Pancreas (tissue), 10 donors: ENCODE measurements at places on chromosomes 7 and 10. TPM values are rescaled to one million over a fixed set of nuclear protein-coding genes. Genes with fewer than 3 reads are reported as not detected.

The CALHM1 gene
- total RNA-seq, result 0.16 TPM

The TRIM56 gene
- total RNA-seq, result 17.7 TPM

- no peaks in the 10 kb centered on the region for H3K27me3 ChIP-seq
- no peak for DNase-seq
- H3K27ac ChIP-seq, result no peak overlapping the region
- H3K4me3 ChIP-seq, result no peak overlapping the region
- H3K4me1 ChIP-seq, result peaks cover 21% of the 10 kb centered on the region
Measured at GRCh38 chr7:112162784-112163506, 43.3 kb downstream of the DOCK4 start.

- H3K4me3 ChIP-seq, result no peak overlapping the region
- H3K4me1 ChIP-seq, result peaks cover 15% of the 10 kb centered on the region
- H3K27ac ChIP-seq, result no peak overlapping the region
- no peaks in the 10 kb centered on the region for H3K27me3 ChIP-seq
- H3K36me3 ChIP-seq, result no peaks in the 10 kb centered on the region
- DNase-seq, result no peak
Measured at GRCh38 chr7:76051840-76052239, 3.9 kb downstream of the MDH2 start.

DNA sequence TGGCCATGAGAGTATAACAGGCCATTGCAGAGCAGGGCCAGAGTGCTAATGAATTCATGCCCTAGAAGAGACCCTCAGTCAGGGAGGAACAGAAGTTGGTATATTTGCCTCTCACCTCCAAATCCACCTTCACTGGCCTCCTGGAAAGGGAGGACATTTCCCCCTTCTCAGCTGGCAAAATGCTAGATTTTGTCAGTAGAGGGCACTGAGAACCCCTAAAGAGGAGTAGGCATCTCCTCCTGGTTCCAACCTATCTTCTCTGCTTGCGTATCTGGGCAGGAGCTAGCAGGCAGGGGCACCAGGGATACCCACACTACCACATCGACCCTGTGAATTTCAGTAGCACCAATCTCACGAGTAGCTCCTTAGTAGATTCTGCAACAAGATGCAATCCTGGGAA is 79.8 kb upstream of the GHITM start:
- H3K27ac ChIP-seq, result no peak overlapping the region
- no peaks in the 10 kb centered on the region for H3K4me1 ChIP-seq
- no peaks in the 10 kb centered on the region for H3K27me3 ChIP-seq
- no peaks in the 10 kb centered on the region for H3K36me3 ChIP-seq
- H3K4me3 ChIP-seq, result no peak overlapping the region
- no peak for DNase-seq

DNA sequence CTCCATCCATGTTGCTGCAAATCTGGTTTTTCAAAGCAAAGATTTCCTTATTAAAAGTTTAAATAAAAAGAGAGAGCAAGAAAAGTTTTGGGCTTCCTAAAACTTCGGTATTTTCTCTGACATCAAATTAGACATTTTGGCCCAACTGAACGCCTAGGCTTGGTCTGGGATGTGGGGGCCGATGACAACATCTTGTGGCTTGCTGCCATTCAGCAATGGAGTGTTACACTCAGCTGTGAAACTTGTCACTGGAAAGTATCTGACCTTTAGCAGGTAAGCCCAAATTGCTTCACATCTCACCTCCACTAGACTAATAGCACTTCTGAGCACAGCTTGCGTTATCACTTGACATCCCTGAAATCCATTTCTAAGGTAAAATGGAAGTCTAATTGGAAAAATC is 320.6 kb downstream of the GATA3 start:
- H3K36me3 ChIP-seq, result no peaks in the 10 kb centered on the region
- no peaks in the 10 kb centered on the region for H3K4me1 ChIP-seq
- no peaks in the 10 kb centered on the region for H3K27me3 ChIP-seq
- no peak for DNase-seq
